ENCODE measurements at places on chromosomes 5 and 9.

GRCh38 chr9:98795970-98796363 lies 388 bp downstream of the ANKS6 start:
- DNase-seq = peak; percentile 10

DNA sequence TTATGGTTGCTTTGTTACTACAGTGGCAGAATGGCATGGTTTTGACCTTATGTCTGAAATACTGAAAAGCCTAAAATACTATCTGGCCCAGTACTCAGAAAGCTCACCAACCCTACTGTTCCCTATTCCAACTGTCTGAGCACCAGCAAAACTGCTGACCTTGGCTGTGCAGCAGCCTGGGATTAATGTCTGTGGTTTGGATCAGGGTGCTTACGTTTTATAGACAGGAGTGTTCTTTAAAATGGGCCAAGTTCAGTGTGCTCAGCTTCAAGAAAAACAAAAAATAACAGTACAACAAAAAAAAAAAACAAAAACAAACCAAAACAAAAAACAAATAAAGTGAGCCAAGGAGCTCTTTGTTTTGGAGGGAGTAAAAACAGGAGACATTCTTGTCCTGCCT lies 36.4 kb downstream of the SLC28A3 start:
- no peak for DNase-seq

DNA sequence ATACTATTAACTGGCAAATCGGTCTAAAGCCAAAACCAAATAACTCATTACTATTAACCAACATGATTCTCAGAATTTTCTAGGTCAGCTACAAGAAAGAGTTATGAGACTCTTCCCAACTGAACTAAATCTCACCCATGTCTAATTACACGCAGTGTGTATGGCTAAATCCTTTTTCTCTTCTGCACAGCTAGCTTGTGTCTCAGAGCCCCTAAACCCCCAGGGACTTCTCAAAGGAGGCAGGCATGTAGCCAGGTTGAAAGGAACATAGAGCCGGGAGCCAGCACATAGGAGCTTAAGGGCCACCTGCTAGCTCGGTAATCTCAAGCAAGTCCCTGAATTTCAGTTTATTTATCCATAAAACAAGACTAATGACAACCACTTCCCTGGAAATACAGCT lies 2.2 kb upstream of the GZMK start:
- DNase-seq = no peak

DNA sequence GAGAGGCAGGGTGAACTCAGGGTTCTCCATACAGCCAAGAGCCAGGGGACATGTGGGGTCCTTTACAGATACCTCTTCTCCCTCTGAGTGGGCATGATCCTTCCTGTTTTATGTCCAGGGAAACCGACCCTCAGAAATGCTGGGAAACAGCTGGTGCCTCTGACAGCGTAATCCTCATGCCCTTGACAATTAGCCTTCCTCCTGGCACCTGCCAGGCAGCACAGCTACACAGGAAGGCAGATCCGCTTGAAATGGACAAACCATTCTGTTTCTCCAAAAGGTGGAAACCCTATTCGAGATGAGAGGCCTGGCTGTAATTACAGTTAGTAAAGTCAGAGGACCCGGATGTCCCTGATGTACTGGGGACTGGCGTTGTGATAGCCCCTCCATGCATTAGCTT lies 7.2 kb downstream of the ERGIC1 start:
- no peak for DNase-seq

DNA sequence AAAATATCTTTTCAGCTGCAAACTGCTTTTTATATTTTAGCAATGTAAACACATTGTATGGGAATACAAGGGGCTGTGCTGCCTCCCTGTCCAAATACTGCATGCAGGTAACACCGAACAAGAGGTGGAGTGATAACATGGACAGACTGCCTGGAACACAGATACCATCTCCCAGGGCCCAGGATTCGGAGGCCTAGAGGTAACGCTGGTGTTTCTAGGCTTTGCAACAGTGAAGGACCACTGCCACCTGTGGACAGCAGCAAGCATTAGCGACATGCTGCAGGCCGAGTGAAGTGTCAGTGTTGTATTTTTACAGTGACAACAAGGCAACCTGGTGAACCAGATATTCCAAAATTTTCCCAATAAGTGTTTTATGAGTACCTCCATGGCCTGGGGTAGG lies 379.1 kb downstream of the DMRT2 start:
- no peak for DNase-seq

- no peak for DNase-seq
Observed at GRCh38 chr9:3027210-3027609, 183.3 kb upstream of the PUM3 start.

DNA sequence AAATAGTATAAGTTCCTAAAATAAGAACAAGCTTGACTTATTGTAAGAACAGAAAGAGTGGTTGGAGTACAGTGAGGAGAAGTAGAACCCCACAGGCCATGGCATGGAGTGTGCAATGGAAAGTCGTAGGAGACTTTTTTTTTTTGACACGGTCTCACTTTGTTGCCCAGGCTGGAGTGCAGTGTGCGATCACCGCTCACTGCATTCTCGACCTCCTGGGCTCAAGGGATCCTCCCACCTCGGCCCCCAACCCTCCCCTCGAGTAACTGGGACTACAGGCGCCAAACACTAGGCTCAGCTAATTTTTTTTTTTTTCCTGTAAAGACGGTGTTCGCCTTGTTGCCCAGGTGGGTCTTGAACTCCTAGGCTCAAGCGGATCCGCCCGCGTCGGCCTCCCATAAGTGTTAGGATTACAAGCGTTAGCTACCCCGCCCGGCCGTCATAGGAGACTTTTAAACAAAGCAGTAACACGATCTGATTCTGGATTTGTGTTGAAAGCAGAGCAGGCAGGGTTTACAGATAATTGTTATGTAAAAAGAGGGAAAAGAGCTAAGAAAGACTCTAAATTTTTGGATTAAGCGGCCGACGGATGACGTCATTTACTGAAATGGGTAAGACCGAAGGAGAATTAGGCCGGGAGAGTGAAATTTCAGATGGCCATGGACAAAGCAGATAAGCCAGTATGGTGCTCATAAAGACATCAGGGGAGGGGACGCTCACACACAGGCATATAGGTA lies 752 bp downstream of the TSTD2 start:
- peak; percentile 15 for DNase-seq

DNA sequence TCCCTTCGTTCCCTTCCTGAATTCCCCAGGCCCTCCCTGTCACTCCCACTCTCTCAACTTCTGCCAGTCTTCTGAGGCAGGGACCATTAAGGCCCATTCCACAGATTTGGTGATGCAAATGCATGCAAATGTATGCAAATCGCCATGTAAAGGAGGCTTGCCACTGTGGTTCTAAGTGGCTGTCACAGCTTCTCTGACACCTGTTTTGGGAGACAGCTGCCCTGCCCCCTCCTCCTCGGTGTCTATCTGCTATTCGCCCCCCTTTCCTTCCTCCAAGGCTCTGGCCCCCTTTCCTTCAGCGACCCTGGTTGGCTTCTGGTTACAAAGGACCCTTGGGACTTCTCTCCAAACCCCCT lies 10.5 kb upstream of the ARAP3 start:
- DNase-seq = no peak

GRCh38 chr5:112154940-112155686 lies 264.0 kb downstream of the EPB41L4A start:
- DNase-seq = no peak

- no peak for DNase-seq
Observed at GRCh38 chr5:36717131-36717695, 110.8 kb downstream of the SLC1A3 start.

GRCh38 chr5:149995385-149996204 lies 4.9 kb downstream of the TIGD6 start:
- no peak for DNase-seq

DNA sequence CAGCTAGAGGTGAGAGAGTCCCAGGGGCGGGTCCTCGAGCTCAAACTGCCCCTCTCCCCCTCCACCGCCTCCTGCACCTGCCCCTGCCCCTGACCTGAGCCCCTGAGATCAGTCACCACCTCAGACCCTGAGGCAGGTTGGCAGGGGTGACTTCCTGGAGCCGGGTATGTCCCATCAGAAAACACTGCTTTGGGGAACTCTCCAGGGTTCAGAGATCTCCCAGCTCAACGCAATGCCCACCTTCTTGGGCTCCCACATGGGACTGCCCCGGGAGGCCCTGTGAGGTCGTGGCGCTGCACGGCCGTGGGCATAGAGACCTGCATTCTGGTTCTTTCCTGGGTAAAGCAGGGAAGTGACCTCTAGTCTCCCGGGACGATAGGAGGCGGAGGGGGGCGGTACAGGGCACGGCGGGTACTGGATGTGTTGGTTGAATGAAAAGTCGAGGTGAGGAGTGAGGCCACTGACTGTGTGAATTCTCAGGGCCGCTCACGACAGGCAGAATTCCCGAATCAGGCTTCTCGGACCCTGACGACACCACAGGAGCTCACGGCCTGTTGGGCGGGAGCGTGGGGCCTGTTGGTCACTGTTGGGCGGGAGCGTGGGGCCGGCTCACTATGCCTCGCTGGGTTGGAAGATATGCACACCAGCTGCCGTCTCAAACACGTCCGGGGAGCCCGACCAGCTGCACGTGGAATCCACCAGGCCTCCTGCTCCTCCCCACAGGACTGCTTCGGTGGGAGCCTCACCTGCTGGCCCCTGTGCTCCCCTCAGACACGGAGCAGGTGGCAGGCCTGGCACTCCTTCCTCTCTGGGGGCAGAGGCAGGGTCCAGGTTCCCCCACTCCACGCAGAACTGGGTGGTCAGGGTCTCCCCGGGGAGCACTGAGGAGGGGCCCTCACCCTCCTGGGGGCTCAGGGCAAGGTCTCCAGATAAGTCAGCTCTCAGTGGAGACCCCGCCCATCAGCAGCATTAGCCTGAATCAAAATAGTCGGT lies 178.0 kb upstream of the PPP1R26 start:
- no peak for DNase-seq

- DNase-seq = peak; percentile 93
Observed at GRCh38 chr5:144187699-144188294, 17.1 kb downstream of the KCTD16 start.

DNA sequence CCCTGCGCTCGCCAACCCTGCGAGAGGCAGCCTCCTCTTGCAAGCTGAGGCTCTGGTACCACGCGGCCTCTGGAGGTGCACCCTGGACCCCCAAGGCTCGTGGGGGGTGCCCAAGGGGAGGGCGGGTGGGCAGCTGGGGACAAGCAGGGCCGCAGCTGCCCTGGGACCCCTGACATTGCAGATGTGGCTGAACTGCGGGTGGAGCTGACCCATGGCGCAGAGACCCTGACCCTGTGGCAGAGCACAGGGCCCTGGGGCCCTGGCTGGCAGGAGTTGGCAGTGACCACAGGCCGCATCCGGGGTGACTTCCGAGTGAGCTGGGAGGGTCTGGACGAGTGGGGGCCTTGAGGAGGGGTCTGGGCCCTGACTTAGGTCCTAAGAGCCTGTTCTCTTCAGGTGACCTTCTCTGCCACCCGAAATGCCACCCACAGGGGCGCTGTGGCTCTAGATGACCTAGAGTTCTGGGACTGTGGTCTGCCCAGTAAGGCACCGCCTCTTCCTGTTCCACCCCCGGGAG lies 1.5 kb downstream of the MAMDC4 start:
- DNase-seq = no peak

DNA sequence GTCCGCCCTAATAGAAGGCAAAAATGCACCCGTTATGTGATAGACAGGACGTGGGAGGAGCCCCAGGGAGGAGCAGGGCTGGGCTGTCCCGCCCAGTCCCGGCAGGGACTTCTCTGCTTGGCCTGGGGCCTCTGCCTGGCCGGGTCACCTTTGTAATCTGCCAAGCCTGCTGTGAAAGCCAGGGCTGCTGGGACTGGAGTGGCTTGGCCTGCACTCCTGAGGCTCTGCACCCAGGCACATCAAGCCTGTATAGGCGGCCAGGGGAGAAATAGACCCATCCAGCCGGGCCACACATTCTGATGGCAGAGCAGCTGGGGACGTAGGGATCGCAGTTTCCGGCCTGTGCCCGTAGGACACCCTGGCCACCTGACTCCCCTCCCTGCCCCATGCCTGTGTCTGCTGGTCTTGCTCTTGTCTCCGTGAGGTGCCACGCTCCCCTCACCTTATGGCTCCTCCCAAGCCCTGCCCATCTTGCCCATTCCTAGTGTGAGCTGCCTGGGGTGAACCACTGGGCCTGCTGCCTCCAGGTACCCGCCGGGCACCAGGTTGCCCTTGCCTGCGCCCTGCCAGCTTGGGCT lies 28.1 kb downstream of the DYNC2I2 start:
- DNase-seq = no peak

DNA sequence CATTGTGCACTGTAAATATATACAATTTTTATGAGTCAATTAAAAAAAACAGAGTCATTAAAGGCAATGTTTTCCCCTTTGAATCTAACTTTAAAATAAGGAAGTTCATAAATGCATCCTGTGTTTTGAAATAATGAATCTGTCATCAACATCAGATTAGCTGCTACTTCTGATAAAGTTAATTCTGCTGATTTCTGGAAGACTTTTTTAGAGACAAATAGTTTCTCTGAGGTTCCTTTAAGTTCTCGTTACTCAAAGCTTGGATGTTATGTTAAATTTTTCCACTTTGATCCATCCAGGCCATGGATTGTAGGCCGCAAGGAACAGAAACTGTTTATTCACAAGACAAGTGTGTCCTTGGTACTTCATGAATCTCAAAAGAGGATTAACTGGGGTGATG lies 115.5 kb downstream of the CARTPT start:
- DNase-seq = no peak

- DNase-seq = no peak
Observed at GRCh38 chr5:154528005-154528594, 50.1 kb upstream of the HAND1 start.

GRCh38 chr5:171309276-171310211 lies 496 bp downstream of the TLX3 start:
- no peak for DNase-seq
